Heart left ventricle (tissue), 16 donors: ENCODE measurements at places on chromosomes 11 and 22. TPM values are rescaled to one million over a fixed set of nuclear protein-coding genes. Genes with fewer than 3 reads are reported as not detected.

- H3K4me1 ChIP-seq = peaks cover 71% of the 10 kb centered on the region
- no peaks in the 10 kb centered on the region for H3K27me3 ChIP-seq
- H3K27ac ChIP-seq = peak overlapping the region; percentile 48
- H3K36me3 ChIP-seq = no peaks in the 10 kb centered on the region
- DNase-seq = no peak
These were observed 69.1 kb downstream of the MICAL2 start for GRCh38 chr11:12179531-12179930.

DNA sequence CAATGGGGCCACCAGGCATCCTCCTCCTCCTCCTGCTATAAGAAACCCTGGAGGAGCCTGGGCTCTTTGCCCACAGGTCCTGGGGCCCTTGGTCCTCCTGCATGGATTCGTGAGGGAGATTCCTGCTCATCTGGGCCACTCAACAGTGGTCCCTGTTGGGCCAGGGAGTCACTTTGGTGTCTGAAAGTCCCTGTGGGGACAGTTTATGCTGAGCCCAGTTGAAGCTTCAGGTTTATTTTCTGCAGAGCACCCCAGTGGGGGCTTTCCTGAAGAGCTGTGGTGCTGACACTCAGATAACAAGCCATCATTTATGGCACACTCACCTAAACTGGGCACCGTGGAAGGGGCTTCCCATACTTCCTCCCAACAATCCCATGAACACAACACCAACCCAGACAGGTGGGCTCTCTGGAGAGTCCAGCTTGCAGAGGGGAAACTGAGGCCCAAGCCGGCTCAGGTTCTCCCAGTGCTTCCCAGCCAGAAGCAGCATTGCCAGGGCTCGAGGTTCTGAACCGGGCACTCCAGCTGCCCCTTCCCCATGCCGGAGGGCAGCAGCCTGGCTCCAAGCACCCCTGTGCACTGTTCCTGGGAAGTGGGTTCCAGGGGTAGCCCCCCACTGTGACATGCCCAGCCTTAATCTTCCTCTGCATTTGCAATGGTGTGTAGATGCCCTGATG, 91.3 kb downstream of the MYEOV start:
- no peak for DNase-seq
- no peaks in the 10 kb centered on the region for H3K36me3 ChIP-seq
- no peaks in the 10 kb centered on the region for H3K27me3 ChIP-seq
- no peak overlapping the region for H3K4me3 ChIP-seq

GRCh38 chr22:43819421-43819921, 7.4 kb upstream of the EFCAB6 start:
- no peaks in the 10 kb centered on the region for H3K4me1 ChIP-seq
- no peak overlapping the region for H3K27ac ChIP-seq
- H3K36me3 ChIP-seq = no peaks in the 10 kb centered on the region
- H3K4me3 ChIP-seq = no peak overlapping the region
- H3K27me3 ChIP-seq = no peaks in the 10 kb centered on the region

- H3K36me3 ChIP-seq = no peaks in the 10 kb centered on the region
- H3K4me1 ChIP-seq = peaks cover 27% of the 10 kb centered on the region
- DNase-seq = no peak
These were observed 165.9 kb upstream of the NCAM1 start for GRCh38 chr11:112795142-112795815.

DNA sequence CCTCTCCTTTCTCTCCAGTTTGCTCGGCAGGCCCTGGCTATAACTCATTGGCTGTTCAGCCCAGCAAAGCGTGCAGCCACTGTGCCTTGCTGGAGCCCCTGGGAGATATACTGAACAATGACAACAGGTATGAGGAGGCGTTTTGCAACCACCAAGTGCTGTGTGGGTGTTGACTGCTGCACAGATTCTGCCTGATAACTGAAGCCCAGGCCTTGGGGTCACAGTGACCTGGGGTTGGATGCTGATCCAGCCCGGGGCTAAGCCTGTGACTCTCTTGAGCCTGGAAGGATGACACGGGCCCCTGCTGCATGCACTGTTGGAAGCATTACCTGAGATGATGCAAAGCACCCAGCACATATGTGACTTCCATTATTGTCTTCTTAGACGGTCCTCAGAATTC, 13.7 kb upstream of the A4GALT start:
- H3K36me3 ChIP-seq = no peaks in the 10 kb centered on the region
- no peak overlapping the region for H3K4me3 ChIP-seq
- H3K4me1 ChIP-seq = no peaks in the 10 kb centered on the region
- no peaks in the 10 kb centered on the region for H3K27me3 ChIP-seq
- no peak for DNase-seq

GRCh38 chr11:10314199-10315072, 9.6 kb downstream of the ADM start:
- no peak overlapping the region for H3K4me3 ChIP-seq
- DNase-seq = no peak
- H3K4me1 ChIP-seq = peaks cover 3% of the 10 kb centered on the region
- H3K27me3 ChIP-seq = no peaks in the 10 kb centered on the region
- no peak overlapping the region for H3K27ac ChIP-seq
- H3K36me3 ChIP-seq = no peaks in the 10 kb centered on the region

DNA sequence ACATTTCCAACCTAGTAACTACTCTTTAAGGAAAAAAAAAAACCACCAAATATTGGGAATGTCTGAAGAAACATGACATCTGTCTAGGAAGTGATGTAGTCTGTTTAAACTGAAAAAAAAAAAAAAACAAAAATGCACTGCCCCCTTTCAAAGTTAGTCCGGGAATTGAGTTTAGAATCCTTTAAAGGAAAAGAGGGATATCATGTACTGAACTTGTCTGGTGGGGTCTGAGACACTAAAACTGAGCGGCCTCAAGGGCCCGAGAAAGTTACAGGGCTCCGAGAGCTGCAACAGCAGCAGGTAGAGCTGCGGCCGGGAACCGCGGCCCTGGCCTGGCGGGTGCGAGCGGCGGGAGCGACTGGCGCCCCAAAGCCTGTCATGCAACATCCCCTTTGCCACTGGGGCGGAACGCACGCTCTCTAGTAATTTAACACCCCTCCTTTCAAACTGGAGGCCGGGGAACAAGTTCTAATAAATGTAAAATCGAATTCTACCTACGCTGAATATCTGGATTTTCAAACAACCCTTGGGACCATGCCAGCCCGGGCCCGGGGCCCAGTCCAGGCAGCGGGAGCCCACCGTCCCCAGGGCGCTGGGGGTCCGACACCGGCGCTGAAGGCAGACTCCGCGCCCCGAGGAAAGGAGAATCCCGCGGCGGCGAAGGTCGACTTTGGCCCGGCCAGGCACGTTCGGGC, 736 bp downstream of the RDX start:
- peak overlapping the region; percentile 98 for H3K27ac ChIP-seq
- H3K36me3 ChIP-seq = no peaks in the 10 kb centered on the region
- peak; percentile 42 for DNase-seq
- peaks cover 47% of the 10 kb centered on the region for H3K4me1 ChIP-seq
- no peaks in the 10 kb centered on the region for H3K27me3 ChIP-seq

- peak overlapping the region; percentile 64 for H3K27ac ChIP-seq
- no peaks in the 10 kb centered on the region for H3K27me3 ChIP-seq
- peak; percentile 39 for DNase-seq
- peak overlapping the region; percentile 44 for H3K4me3 ChIP-seq
- H3K36me3 ChIP-seq = no peaks in the 10 kb centered on the region
These were observed 186.4 kb downstream of the BLID start for GRCh38 chr11:121929581-121929980.

DNA sequence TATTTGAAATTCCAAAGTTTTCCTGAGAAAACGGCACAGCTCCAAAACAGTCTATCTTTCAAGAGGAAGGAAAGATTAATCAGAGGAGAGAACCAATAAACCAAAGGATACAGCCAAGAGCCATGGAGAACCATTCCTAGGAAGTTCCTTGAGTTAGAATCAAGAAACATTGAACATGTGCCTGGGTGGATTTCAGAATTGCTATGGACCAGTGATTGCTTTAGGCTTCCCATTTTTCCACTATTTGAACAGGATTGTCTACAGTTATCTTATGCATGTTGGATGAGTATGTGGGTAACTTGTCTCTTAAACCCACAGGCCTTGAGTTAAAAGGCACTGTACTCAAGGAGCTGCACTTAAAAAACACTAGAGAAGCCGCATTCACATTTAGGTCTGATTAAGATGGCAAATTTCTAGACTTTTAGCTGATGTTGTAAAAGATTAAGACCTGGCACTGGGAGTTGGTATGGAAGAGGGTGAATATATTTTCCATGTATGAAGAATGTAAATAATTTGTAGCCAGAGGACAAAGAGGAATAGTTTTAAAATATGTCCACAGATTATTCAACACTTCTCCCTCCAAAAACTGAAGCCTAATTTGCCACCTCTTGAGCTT, 11.2 kb upstream of the DEUP1 start:
- no peaks in the 10 kb centered on the region for H3K4me1 ChIP-seq
- no peaks in the 10 kb centered on the region for H3K27me3 ChIP-seq
- H3K36me3 ChIP-seq = no peaks in the 10 kb centered on the region
- DNase-seq = no peak

GRCh38 chr11:134764367-134764766, 352.3 kb upstream of the B3GAT1 start:
- DNase-seq = no peak
- no peak overlapping the region for H3K27ac ChIP-seq
- no peaks in the 10 kb centered on the region for H3K4me1 ChIP-seq
- H3K27me3 ChIP-seq = no peaks in the 10 kb centered on the region
- H3K36me3 ChIP-seq = no peaks in the 10 kb centered on the region

DNA sequence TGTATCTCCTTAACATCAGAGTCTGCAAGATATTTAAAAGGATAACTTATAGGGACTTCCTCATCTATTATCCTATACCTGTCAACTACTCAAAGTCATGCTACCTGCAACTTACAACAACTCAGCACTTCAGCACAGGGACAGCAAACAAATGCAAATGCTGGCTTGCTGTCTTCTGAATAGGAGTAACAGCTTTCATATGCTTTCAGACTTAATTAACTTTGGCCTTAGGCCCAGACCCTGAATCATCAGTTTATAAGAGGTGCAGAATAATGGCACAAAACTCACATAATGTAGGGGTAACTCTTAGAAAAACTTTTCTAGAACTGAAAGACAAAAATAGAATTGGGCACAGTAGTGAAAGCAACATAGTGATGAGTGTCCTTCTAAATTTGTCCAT, 953.4 kb downstream of the DLG2 start:
- no peak overlapping the region for H3K27ac ChIP-seq
- no peaks in the 10 kb centered on the region for H3K27me3 ChIP-seq
- no peak for DNase-seq
- H3K36me3 ChIP-seq = no peaks in the 10 kb centered on the region

- no peaks in the 10 kb centered on the region for H3K27me3 ChIP-seq
- H3K4me1 ChIP-seq = no peaks in the 10 kb centered on the region
- no peak for DNase-seq
These were observed 7.5 kb upstream of the NRGN start for GRCh38 chr11:124732230-124732629.

DNA sequence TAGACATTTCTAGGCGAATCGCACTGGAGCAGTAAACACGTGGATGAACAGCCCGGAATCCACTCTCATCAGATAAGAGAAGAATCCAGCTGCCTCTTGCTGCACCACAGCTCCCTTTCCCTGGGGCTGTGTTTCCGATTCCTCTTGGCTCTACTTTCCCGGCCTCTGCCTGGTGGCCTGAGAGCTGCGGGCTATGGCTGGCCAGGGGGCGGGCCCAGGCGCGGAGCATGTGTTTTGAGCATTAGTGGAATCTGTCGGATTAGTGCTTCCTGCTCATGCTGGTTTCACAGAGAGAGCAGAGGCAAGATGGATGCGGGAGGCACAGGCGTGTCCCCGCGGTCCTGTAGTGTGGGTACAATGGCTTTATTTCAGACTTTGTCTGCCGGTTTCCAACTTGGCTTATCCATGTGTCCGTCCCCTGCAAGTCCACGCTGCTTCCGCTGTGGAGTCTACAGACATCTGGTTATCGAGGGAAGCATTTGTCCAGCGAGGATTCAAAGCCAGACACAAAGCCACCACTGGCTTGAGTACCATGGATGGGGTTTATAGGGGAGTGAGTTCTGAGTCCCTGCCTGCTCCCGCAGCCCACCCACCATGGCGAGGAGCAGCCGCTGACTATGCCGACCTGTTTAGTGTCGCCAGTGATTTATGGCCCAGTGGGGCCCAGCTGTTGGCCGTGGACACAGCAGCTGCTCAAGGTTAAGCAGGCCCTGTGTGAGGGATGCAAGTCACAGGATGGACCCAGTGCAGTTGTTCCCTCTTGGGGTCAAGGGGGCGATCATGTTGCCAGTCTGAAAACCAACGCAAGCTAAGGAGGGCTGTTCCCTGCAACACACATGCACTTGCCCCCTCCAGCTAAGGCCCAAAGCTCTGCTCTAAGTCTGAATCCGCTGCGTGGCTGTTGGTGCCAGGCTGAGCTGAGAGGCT, 43.3 kb upstream of the EP300 start:
- H3K4me3 ChIP-seq = no peak overlapping the region
- peak overlapping the region; percentile 70 for H3K27ac ChIP-seq
- DNase-seq = peak; percentile 83
- peaks cover 15% of the 10 kb centered on the region for H3K4me1 ChIP-seq
- no peaks in the 10 kb centered on the region for H3K36me3 ChIP-seq
- no peaks in the 10 kb centered on the region for H3K27me3 ChIP-seq

DNA sequence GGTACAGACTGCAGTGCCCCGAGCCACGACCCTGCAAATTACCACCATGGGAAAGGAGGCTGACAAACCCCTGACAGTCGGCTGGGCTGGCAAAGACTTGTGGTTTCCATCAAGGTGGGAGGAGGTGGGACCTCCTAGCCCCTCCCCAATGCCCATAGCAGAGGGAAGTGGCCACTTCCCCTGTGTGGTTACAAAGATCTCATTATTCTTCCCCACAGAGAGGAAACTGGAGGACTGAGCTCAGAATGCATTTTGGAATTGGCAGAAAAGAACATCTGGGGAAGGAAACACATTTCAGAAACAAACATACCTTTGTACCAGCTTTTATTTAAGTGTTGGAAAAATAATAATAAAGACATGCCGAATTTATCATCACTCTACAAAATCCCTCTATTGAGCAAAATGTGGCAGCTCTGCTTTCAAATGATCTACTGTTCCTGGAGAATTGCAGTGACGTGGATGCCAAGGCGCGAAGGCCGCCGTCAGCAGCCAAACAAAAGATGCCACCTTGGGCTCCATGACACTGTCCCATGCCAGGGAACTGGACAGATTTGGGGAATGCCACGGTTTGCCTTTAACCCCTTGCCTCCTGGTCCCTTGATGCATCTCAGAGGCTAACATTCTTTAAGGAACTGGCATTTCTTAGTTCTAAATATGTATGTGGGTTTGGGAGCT, 169.6 kb downstream of the CRYBB2 start:
- peaks cover 26% of the 10 kb centered on the region for H3K4me1 ChIP-seq
- no peak for DNase-seq
- H3K36me3 ChIP-seq = no peaks in the 10 kb centered on the region

The WEE1 gene
- total RNA-seq = 51.3 TPM

The OR2AT4 gene
- total RNA-seq = not detected

The LARGE1 gene
- total RNA-seq = 92.9 TPM

The TYR gene
- total RNA-seq = not detected

The KRTAP5-9 gene
- not detected for total RNA-seq

The RGL4 gene
- not detected for total RNA-seq
